Muscle of leg (tissue), 16 donors: ENCODE measurements at places on chromosomes 16 and 17. TPM values are rescaled to one million over a fixed set of nuclear protein-coding genes. Genes with fewer than 3 reads are reported as not detected.

The EPX gene
- 0.09 TPM for total RNA-seq

The SLC52A1 gene
- 0.04 TPM for total RNA-seq

The HOXB6 gene
- 0.84 TPM for total RNA-seq

The WNT9B gene
- 0.04 TPM for total RNA-seq

- H3K36me3 ChIP-seq = peaks cover 40% of the 10 kb centered on the region
- peak overlapping the region; percentile 67 for H3K27ac ChIP-seq
- H3K27me3 ChIP-seq = no peaks in the 10 kb centered on the region
- DNase-seq = peak; percentile 43
- no peak overlapping the region for H3K4me3 ChIP-seq
- peaks cover 48% of the 10 kb centered on the region for H3K4me1 ChIP-seq
Measured at GRCh38 chr17:43019418-43019817, 2.8 kb downstream of the VAT1 start.

- H3K4me3 ChIP-seq = no peak overlapping the region
- no peak for DNase-seq
- H3K27ac ChIP-seq = no peak overlapping the region
Measured at GRCh38 chr17:60905709-60906108, 228.1 kb downstream of the BCAS3 start.

DNA sequence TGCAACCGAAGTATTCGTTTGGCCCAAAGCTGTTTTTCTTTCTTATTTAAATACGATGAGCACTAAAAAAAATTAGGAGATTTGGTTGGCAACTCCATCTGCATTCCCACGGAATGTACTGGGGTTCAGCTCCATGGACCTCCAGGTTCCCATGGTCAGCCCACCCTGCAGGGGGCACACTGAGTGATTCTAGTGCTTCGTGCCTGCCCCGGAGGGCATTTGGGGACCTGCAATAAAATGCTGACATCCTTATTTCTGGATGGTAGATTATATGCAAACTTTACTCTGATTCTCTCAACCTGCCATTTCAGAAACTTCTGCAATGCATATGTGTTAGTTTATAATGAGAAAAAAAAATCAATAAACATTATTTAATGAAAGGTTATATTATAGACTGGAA, 339.4 kb downstream of the XYLT1 start:
- H3K27me3 ChIP-seq = no peaks in the 10 kb centered on the region
- no peaks in the 10 kb centered on the region for H3K4me1 ChIP-seq
- no peak overlapping the region for H3K4me3 ChIP-seq
- no peak for DNase-seq
